ENCODE measurements at places on chromosomes 2 and 18.

DNA sequence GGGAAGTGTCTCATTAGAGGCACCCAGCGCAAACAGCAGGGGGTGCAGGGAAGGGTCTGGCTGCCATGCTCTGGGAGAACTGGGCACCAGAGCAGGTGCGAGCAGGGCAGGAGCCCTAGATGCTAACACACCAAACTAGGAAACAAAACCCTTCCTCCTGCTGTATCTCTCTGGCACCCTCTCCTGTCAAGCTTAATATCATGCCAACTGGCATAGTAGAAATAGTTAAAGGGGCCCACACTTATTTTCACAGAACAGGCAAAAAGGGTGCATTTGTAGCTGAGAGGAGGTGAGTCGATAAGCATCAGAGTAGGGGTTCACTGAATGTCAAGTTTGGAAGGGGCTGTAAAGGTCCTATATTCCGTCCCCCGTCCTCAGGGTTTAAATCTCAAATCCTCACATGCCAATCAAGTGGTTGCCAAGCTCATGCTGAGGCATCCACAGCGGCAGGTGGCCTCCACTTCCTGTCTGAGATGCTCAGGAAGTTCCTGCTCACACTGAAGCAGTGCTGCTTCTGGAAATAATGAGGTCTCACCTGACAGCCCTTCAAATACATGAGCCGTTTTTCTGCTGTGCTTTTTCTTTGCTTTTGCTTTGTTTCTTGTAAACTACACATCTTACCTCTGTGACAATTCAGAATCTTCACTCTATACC is 14.9 kb upstream of the ACKR3 start:
- no peak for DNase-seq

- DNase-seq, result peak; percentile 73
These were observed 19.4 kb upstream of the PAX3 start for GRCh38 chr2:222318026-222318711.

GRCh38 chr2:167697948-167698347 is 549.4 kb downstream of the STK39 start:
- DNase-seq, result no peak

- no peak for DNase-seq
These were observed 87.2 kb upstream of the GALNT5 start for GRCh38 chr2:157170299-157170698.

- no peak for DNase-seq
These were observed 7.8 kb upstream of the MYCN start for GRCh38 chr2:15932394-15933183.

- peak; percentile 77 for DNase-seq
These were observed 96.0 kb downstream of the ZNF516 start for GRCh38 chr18:76398896-76399612.

DNA sequence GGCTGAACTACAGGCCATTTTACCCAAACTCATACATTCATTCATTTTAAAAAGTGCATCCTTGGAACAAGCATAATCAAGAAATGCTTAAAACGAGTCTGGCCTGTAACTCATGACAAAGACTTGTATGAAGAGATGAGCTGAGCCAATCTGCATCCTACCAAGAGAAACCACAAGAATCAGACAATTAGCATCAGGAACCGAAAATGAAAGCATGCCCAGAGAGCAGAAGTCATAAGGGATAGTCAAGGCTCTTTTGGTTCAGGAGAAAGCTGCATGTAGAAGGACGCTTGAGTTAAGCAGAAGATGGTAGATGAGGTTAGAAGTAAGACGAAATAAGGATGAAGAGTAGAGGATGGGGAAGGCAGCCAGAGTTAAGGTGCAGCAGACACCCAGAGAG is 137.0 kb upstream of the CTNNA2 start:
- DNase-seq, result no peak

Measured in COR-L47 (cell line).